ENCODE measurements at places on chromosomes 1 and 21. TPM values are rescaled to one million over a fixed set of nuclear protein-coding genes. Genes with fewer than 3 reads are reported as not detected.

Gene SYTL1
- 63.3 TPM for total RNA-seq

Gene SLC30A2
- total RNA-seq, result not detected

Gene UTS2
- total RNA-seq, result not detected

Gene NES
- 49.0 TPM for total RNA-seq

Gene LRRC39
- total RNA-seq, result 0.21 TPM

Gene KPRP
- total RNA-seq, result not detected

Gene PROK1
- total RNA-seq, result not detected

Gene FAM89A
- 4.7 TPM for total RNA-seq

Gene TMIGD3
- not detected for total RNA-seq
